Activated naive CD4-positive, alpha-beta T cell treated with anti-CD3 and anti-CD28 coated beads for 36 hours (primary cell): ENCODE measurements at places on chromosomes 4 and X. TPM values are rescaled to one million over a fixed set of nuclear protein-coding genes. Genes with fewer than 3 reads are reported as not detected.
A peak's percentile ranks its signal among the peaks of the same experiment; 100 is the strongest.

DNA sequence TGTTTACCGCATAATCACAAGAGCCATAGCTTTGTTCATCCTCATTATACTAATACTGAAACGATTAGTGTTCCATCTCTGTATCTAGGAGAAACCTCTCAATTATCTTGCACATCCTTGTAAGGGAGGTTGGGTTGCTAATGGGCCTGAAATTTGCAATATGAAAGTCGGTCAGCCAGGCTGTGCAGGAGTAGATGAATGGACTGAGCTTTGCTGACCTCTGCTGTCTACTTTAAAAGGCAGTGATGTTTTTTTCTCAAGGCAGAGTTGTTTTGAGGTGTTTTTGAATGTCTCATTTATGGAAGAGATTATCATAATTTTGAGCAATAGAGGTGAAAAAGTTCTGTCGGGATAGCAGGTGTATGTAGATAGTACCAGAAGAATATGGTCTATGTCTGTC lies 47.9 kb upstream of the LINC00632 start:
- no peak for DNase-seq
- H3K27me3 ChIP-seq = no peaks in the 10 kb centered on the region
- no peaks in the 10 kb centered on the region for H3K36me3 ChIP-seq
- no peaks in the 10 kb centered on the region for H3K4me1 ChIP-seq
- H3K27ac ChIP-seq = no peak overlapping the region

- H3K4me1 ChIP-seq = no peaks in the 10 kb centered on the region
- no peak overlapping the region for H3K27ac ChIP-seq
- H3K36me3 ChIP-seq = no peaks in the 10 kb centered on the region
- no peak overlapping the region for H3K4me3 ChIP-seq
- DNase-seq = no peak
Measured at GRCh38 chr4:154720618-154721267, 23.1 kb upstream of the LRAT start.

SSX4 gene
- not detected for total RNA-seq

GRCh38 chr4:94076498-94076897 lies 131.2 kb upstream of the SMARCAD1 start:
- no peak for DNase-seq
- no peaks in the 10 kb centered on the region for H3K4me1 ChIP-seq
- no peak overlapping the region for H3K4me3 ChIP-seq
- H3K36me3 ChIP-seq = no peaks in the 10 kb centered on the region
- peaks cover 2% of the 10 kb centered on the region for H3K27me3 ChIP-seq
- no peak overlapping the region for H3K27ac ChIP-seq

USP26 gene
- total RNA-seq = not detected

ARX gene
- not detected for total RNA-seq

- no peaks in the 10 kb centered on the region for H3K36me3 ChIP-seq
- no peak for DNase-seq
- no peak overlapping the region for H3K27ac ChIP-seq
- H3K4me3 ChIP-seq = no peak overlapping the region
- H3K27me3 ChIP-seq = no peaks in the 10 kb centered on the region
- no peaks in the 10 kb centered on the region for H3K4me1 ChIP-seq
Measured at GRCh38 chr4:173852775-173853174, 322.7 kb upstream of the HAND2 start.

DNA sequence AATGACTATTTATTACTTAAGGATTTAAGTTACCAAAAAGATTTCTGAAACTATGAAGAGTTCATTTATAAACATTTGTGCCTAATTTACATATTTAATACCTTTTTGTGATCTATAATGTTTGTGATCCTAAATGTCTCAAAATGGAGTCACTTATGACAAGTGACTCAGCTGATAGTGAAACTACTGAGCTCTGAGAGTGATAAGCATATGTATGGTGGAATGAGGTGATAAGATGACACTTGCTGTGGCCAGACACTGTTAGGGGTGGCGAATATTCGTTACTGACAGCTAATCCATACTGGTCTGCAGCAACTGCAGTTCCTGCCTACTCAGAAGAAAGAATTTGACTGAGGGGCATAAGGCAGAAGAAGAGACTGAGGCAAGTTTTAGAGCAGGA lies 5.5 kb upstream of the NXF3 start:
- no peaks in the 10 kb centered on the region for H3K36me3 ChIP-seq
- DNase-seq = no peak
- H3K4me3 ChIP-seq = no peak overlapping the region
- H3K4me1 ChIP-seq = no peaks in the 10 kb centered on the region

GRCh38 chrX:7378406-7378805 lies 230.5 kb upstream of the PUDP start:
- no peaks in the 10 kb centered on the region for H3K27me3 ChIP-seq
- H3K4me3 ChIP-seq = no peak overlapping the region
- H3K4me1 ChIP-seq = no peaks in the 10 kb centered on the region
- H3K27ac ChIP-seq = no peak overlapping the region
- H3K36me3 ChIP-seq = no peaks in the 10 kb centered on the region
- no peak for DNase-seq

DNA sequence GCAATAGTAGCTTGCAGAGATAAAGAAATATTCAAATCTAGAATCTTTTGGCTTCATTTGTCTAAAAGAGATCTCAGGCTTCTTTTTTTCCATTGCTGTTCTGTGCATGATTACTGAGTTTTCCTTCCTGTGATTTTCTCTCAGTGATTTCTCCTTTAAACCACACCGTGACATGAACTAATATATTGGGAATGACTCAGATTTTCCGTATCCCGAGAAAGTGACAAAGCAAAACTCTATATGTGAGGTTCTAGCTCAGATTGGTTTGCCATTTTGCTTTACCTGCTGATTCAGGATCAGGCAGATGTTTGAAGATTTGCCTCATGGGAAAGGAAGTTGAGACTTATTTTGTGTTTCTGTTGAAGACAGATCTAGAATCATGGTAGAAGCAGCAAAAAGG lies 59.4 kb downstream of the MTHFD2L start:
- peaks cover 6% of the 10 kb centered on the region for H3K36me3 ChIP-seq
- H3K4me3 ChIP-seq = no peak overlapping the region
- peaks cover 6% of the 10 kb centered on the region for H3K4me1 ChIP-seq
- no peak overlapping the region for H3K27ac ChIP-seq

- peak overlapping the region; percentile 79 for H3K4me3 ChIP-seq
- peaks cover 63% of the 10 kb centered on the region for H3K27me3 ChIP-seq
- no peaks in the 10 kb centered on the region for H3K36me3 ChIP-seq
- no peak for DNase-seq
- peaks cover 52% of the 10 kb centered on the region for H3K4me1 ChIP-seq
Measured at GRCh38 chr4:13545394-13545808, 1.1 kb upstream of the NKX3-2 start.

DNA sequence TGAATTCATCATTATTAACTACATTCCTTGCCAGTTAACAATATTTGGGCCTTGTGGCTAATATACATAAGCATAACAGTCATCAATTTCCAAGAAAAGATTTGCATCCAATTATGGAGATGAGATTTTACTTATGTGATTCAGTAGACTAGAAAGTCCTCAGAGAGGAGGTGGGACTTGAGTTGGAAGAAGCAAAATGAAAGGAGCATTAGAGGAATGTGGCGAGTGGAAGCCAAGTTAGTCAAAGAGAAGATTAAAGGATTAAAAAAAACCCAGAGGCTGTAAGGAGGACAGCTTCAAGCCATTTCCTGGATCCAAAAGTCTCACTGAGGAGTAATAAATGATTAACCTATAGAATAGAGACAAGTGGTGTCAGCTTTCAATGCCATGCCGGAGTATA lies 1099.4 kb upstream of the IGFBP7 start:
- no peaks in the 10 kb centered on the region for H3K36me3 ChIP-seq
- H3K4me3 ChIP-seq = no peak overlapping the region
- H3K27me3 ChIP-seq = no peaks in the 10 kb centered on the region
- DNase-seq = no peak
- no peaks in the 10 kb centered on the region for H3K4me1 ChIP-seq

- no peak for DNase-seq
- no peak overlapping the region for H3K4me3 ChIP-seq
- no peaks in the 10 kb centered on the region for H3K4me1 ChIP-seq
- H3K27me3 ChIP-seq = peaks cover 16% of the 10 kb centered on the region
Measured at GRCh38 chr4:146063143-146063542, 112.4 kb upstream of the LSM6 start.

DNA sequence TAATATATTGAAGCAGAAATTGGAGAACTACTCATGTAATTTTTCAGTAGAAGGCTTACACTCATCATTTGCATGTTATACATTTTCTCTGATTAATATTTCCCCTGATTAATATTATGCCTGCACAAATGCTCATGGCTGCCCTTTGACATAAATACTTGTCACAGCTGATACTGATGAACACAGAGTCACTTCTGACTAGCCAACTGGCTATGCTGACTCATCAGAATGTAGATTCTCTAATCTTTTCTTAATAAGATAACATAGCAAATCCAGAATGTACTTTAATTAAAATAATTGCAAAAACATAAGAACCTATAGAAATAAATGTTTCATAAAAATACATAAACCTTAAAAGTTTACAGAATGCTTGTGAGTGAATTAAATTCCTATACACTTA lies 52.4 kb upstream of the C4orf54 start:
- peaks cover 10% of the 10 kb centered on the region for H3K27me3 ChIP-seq
- no peak overlapping the region for H3K4me3 ChIP-seq

- H3K27me3 ChIP-seq = no peaks in the 10 kb centered on the region
- no peak overlapping the region for H3K4me3 ChIP-seq
- no peak overlapping the region for H3K27ac ChIP-seq
- no peaks in the 10 kb centered on the region for H3K36me3 ChIP-seq
Measured at GRCh38 chr4:151799417-151800012, 38.7 kb upstream of the GATB start.

DNA sequence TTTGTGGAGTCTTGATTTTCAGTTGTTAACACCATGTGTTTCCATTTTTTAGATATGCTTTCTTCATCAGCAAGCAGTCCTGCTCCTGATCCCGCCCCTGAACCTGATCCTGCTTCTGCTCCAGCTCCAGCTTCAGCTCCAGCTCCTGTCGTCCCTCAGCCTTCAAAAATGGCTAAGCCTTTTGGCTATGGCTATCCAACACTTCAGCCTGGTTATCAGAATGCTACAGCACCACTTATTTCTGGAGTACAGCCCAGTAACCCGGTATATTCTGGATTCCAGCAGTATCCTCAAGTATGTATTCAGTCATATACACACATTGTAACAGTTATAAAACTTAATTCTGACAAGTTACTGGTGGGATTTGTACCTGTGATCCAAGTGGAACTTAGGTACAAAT lies 60.9 kb downstream of the SEC24B start:
- peaks cover 39% of the 10 kb centered on the region for H3K36me3 ChIP-seq
- no peak for DNase-seq
- H3K27ac ChIP-seq = no peak overlapping the region
- H3K4me3 ChIP-seq = no peak overlapping the region
- no peaks in the 10 kb centered on the region for H3K27me3 ChIP-seq
- H3K4me1 ChIP-seq = no peaks in the 10 kb centered on the region

- H3K4me3 ChIP-seq = no peak overlapping the region
- H3K4me1 ChIP-seq = no peaks in the 10 kb centered on the region
- no peak overlapping the region for H3K27ac ChIP-seq
- no peaks in the 10 kb centered on the region for H3K36me3 ChIP-seq
- no peaks in the 10 kb centered on the region for H3K27me3 ChIP-seq
Measured at GRCh38 chr4:153273751-153274150, 69.5 kb downstream of the TRIM2 start.

CLDN34 gene
- not detected for total RNA-seq

DNA sequence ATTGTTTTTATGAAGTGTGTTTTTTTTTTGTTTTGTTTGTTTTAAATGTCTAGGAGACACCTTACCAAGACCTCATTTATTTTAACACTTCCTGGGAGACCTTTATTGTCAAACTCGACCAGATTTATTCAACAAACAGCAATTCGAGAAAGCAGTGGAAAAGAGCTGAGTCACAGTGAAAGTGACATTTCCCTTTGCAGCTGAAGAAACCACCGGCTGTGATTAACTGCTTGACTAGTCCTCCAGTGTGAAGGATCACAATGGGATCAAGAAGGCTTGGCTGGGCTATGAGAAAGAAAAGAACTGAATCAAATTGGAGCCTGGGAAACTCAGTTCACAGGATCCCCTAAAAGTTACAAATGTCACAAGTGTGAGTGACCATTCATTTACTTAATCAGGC lies 11.9 kb upstream of the ADH7 start:
- peaks cover 12% of the 10 kb centered on the region for H3K4me1 ChIP-seq
- H3K4me3 ChIP-seq = no peak overlapping the region
- H3K36me3 ChIP-seq = no peaks in the 10 kb centered on the region
- no peak overlapping the region for H3K27ac ChIP-seq
- peaks cover 2% of the 10 kb centered on the region for H3K27me3 ChIP-seq
- peak; percentile 36 for DNase-seq

ETNPPL gene
- total RNA-seq = not detected

DNA sequence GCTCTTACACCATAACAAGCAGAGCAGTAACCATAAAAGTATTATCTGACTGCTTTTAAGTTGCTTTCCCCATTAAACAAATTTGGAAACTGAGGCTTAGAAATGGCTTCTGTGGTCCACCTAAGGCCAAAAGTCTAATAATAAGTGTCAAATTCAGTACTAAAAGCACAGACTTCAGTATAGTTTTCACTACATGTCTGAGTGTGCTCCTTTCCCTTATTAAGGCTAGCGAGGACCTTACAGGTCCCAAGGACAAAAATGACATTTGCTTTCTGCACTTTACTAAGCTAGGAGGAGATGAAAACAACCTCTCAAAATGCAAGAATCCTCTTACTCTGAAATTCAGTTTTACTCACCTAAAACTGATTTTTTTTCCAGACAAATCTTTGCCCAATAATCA lies 127.2 kb downstream of the ENOX2 start:
- peaks cover 4% of the 10 kb centered on the region for H3K36me3 ChIP-seq
- no peak for DNase-seq
- H3K27ac ChIP-seq = no peak overlapping the region
- H3K4me1 ChIP-seq = peaks cover 8% of the 10 kb centered on the region
- no peaks in the 10 kb centered on the region for H3K27me3 ChIP-seq
- H3K4me3 ChIP-seq = no peak overlapping the region

DNA sequence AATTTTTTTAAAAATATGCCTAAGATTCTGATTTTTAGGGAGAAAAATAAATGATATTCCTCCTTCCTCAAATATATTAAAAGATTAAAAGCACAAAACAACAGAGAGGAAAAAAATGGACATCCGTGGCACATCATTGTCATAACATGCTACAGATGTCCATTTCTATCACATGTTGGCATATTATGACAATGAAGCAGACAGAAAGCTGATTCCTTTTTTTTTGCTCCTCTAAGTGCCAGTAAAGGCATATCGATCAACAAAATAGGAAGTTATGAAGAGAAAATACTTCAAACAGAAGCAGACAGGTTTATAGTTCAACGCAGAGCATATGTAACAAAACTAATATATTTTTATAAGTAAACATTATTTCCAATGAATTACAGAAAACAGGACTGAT lies 11.2 kb downstream of the KLHL8 start:
- H3K27me3 ChIP-seq = no peaks in the 10 kb centered on the region
- no peak for DNase-seq
- H3K4me3 ChIP-seq = no peak overlapping the region
- no peak overlapping the region for H3K27ac ChIP-seq

- no peak overlapping the region for H3K27ac ChIP-seq
- H3K4me3 ChIP-seq = no peak overlapping the region
- no peak for DNase-seq
- no peaks in the 10 kb centered on the region for H3K27me3 ChIP-seq
- H3K4me1 ChIP-seq = no peaks in the 10 kb centered on the region
Measured at GRCh38 chr4:94927696-94928095, 169.9 kb downstream of the BMPR1B start.

APLN gene
- total RNA-seq = 0.36 TPM

GPC3 gene
- 0.49 TPM for total RNA-seq
